PC-9 (cell line): ENCODE measurements at places on chromosomes 1 and 21. TPM values are rescaled to one million over a fixed set of nuclear protein-coding genes. Genes with fewer than 3 reads are reported as not detected.
A peak's percentile ranks its signal among the peaks of the same experiment; 100 is the strongest.

KIF17 gene
- total RNA-seq: 1.2 and 1.7 TPM in 2 replicates

LDLRAD1 gene
- total RNA-seq: 1.6 TPM in 2 replicates

DNA sequence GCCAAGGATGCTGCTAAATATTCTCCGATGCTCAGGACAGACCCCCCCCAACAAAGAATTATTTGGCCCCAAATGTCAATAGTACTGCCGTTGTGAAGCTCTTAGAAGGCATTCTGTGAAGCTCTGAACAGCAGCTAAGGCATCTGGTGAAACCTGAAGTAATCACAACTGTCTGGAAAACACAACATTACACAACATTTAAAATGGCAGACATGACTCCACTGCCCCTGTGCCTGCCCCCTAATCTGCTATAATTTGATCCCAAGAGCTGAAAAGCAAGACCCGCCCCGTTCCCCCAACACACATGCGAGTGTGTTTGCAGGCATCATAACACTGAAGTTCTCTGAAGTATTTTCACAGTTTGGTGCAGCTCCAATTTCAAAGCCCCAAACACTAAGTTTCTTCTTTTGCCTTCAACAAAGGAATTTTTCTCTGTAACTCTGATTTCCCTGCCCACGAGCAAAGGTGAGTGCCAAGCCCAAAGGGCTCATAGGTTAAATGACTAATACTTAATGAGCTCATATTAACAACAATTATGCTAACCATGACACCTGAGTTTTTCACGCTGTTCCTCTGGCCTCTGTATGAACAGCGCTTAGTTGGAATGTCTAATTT, 129.2 kb downstream of the CLIC6 start:
- DNase-seq: peak; percentile 43

DNA sequence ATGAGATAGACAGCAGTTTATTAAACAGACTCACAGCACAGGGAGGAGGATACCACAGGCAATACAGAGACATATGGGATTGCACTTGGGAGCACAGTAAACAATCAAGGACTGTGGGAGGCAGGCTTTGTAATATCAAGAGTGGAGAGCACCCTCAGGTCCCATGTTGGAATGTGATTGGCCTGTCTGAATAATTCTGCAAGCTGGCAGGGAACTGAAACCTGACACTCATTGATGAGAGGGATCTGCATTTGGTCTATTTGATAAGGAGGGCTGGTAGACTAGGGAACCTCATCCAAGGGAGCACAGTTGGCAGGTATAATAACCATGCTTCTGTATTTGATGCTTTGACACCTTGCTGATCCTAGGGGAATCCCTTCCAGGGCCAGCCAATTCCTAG, 69.9 kb upstream of the PRMT6 start:
- no peak for DNase-seq

RIPPLY3 gene
- 0.17 TPM in 1 of 2 replicates, not detected in the other for total RNA-seq

DYRK1A gene
- total RNA-seq: 33.7 and 35.5 TPM in 2 replicates
